M059J (cell line): ENCODE measurements at places on chromosomes 12 and 14. TPM values are rescaled to one million over a fixed set of nuclear protein-coding genes. Genes with fewer than 3 reads are reported as not detected.

Gene MUCL1
- not detected in 2 replicates for total RNA-seq

Gene PLA2G1B
- not detected in 2 replicates for total RNA-seq

Gene NFATC4
- 0.37 and 0.44 TPM in 2 replicates for total RNA-seq

Gene ENDOU
- not detected in 2 replicates for total RNA-seq
